ENCODE measurements at places on chromosomes 1 and 21. TPM values are rescaled to one million over a fixed set of nuclear protein-coding genes. Genes with fewer than 3 reads are reported as not detected.

Gene LMX1A
- total RNA-seq, result not detected

Gene NGF
- total RNA-seq, result not detected

Gene CENPF
- 97.3 TPM for total RNA-seq

Gene DIO1
- total RNA-seq, result not detected

Gene PROX1
- 0.17 TPM for total RNA-seq

Gene TCHH
- total RNA-seq, result not detected

Gene AGBL4
- not detected for total RNA-seq

Gene ZFP69
- total RNA-seq, result 4.5 TPM

Gene ARTN
- total RNA-seq, result not detected

Gene IFNGR2
- total RNA-seq, result 17.0 TPM

Gene OLFML3
- total RNA-seq, result not detected

Gene PLA2G5
- total RNA-seq, result not detected

Gene CFAP141
- not detected for total RNA-seq

Gene S100A14
- total RNA-seq, result 0.46 TPM

Gene CD1E
- total RNA-seq, result not detected

Gene CLIC6
- 0.10 TPM for total RNA-seq

Gene TFF2
- total RNA-seq, result not detected

Gene S1PR1
- total RNA-seq, result 140 TPM

Gene AKT3
- 33.3 TPM for total RNA-seq

Gene BRDT
- not detected for total RNA-seq

Gene FCER1G
- total RNA-seq, result 2.0 TPM

Gene RUNX3
- 153 TPM for total RNA-seq

Gene ATP1A4
- not detected for total RNA-seq

Gene LAD1
- total RNA-seq, result not detected

Gene FCRL2
- not detected for total RNA-seq

Gene MARK1
- not detected for total RNA-seq

Gene COG2
- 32.3 TPM for total RNA-seq

Measured in activated CD4-positive, alpha-beta memory T cell treated with anti-CD3 and anti-CD28 coated beads for 36 hours (primary cell).